ENCODE measurements at places on chromosomes 11 and 22.

DNA sequence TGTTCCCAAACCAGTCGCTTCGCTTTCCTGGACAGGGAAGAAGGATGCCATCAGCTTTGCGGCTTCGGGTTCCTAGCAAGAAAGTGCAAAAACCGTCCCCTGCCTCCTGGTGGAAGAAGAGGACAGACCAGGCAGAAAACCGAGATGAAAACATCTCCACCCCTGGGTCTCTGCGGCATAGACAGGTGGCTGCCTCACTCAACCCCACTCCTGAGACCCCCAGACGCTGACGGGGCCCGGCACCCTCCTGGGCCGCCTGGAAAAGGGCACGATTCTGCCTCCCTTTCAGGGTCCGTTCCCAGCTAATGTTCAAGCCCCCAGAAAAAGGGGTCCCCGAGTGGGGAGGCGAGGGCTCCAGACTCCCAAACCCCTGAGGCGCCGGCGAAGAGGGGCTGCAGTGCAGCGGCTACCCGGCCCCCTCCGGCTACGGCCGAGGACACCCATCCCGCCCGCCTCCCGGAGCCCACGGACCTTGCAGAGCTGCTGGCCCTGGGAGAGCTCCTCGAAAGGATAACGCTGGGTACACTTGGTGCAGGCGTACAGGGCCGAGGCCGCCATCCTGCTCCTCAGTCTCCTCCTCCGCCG, 569 bp downstream of the FAM76B start:
- DNase-seq = peak; percentile 78

DNA sequence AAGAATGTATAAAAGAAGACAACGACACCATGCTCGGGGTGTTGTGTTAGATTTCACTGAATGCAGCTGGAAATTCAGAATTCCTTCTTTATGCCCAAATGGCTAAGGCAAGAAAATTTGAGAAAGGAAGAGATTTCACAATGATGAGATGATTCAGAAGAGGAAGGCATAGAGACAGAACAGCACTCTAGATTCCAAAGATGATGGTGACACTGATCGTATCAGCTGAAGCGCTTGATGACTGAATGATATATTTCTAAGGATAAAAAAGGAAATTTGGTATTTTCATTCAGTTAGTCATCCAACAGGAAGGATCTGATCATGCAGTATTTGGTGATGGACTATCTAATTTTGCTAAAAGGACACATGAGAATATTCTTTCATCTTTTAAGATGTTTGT, 189.2 kb downstream of the EFCAB6 start:
- no peak for DNase-seq

GRCh38 chr11:13440100-13440855, 22.7 kb downstream of the BTBD10 start:
- DNase-seq = peak; percentile 54

DNA sequence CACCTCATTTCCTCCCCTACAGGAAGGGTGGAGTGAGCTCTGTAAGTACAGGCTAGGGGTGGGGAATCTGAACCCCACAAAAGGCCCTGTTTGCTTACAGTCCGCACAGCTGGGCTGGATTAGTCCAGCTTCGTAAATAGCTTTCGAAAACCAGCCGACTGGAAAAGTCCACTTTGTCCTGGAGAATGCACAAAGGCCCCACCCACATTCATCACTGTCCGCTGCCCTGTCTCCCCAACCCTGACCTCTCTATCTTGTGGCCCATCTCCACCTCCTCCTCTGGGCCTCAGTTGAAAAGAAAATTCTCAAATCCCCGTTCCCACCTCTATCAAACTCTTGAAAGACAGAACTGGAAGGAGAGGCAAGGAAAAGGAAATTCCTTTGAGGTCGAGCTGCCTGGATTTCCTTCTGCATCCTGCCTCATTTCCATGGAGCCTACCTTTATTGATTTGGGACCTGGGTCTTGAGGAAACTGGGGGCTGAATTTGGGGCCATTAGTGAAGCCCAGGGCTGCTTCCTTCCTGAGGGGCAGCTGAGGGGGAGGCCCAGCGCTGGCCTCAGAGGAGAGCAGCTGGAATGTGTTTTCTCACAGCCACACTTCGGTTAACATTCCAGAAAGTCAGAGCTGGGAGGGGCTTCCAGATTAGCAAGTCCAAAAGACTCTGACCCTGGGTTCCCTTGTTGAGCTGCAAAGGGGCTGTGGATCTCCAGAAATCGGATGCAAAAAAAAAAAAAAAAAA, 147.6 kb downstream of the FBXO7 start:
- peak; percentile 94 for DNase-seq

GRCh38 chr11:21582791-21583190, 610.1 kb upstream of the ANO5 start:
- DNase-seq = no peak

DNA sequence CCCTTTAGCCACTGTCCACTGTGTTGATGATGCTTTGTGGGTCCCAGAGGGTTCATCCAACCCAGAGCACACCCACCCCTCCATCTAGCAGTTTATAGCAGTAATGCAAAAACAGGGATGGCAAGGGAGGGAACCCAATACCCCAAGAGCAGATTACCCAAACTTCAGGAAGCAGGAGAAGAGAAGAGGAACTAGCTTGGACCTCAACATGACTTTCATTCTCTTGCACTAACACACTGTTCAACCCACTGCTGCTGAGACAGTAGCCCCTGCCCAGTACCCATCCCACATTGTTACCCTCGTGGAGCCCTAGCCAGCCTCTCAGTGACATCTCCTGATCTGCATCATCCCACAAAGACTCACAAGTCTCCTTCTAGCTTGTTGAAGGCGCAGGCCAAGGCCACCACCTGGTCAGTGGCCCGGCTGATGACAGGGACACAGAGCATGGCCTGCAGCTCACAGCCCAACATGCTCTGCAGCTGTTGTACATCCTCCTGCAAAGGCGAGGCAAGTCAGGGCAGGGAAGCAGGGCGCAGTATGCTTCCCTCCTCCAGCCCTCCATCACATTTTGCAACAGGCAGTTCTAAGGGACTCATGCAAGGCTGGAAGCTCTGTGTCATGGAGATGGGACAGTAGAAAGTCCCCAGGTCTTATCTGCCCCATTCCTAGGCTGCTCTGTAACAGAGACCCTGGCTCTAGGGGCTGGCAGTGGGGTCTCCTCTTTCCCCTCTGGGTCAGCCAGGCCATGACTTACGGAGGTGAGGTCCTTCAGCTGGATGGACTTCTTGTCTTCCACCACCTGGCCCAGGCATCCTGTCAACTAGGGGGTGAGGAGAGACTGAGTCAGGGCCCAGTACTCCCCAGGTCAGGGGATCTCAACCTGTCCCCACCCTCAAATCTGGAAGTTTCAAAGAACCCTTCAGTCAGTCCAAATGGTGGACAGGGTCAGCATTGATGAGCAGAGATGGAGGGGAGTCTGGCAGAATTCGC, 85.5 kb downstream of the PDE2A start:
- no peak for DNase-seq

- peak; percentile 42 for DNase-seq
Measured at GRCh38 chr11:68312117-68312779, at the start of gene LRP5. LRP5 (plus strand) TSS chr11:68312591; CDS start chr11:68312715, 124 bp downstream.

DNA sequence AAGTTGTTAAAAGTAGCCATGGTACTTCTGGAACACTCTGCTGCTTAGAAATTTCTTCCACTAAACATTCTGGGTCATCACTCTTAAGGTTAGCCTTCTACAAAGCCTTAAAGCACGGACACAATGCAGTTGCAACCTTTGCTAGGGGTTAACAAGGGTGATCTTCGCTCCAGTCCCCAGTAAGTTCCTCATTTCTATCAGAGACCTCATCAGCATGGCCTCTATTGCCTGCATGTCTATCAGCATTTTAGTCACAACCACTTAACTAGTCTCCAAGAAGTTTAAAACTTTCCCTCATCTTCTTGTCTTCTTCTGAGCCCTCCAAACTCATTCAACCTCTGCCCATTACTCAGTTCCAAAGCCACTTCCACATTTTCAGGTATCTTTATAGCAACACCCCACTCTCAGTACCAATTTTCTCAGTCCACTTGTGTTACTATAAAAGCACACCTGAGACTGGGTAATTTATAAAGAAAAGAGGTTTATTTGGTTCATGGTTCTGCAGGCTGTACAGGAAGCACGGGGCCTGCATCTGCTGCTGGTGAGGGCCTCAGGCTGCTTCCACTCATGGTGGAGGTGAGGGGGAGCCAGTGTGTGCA, 48.7 kb upstream of the TH start:
- no peak for DNase-seq

- DNase-seq = no peak
Measured at GRCh38 chr11:36399236-36399635, 103.1 kb downstream of the PRR5L start.

- DNase-seq = no peak
Measured at GRCh38 chr11:15577519-15577918, 462.8 kb downstream of the INSC start.

- no peak for DNase-seq
Measured at GRCh38 chr11:7677796-7678201, 4.5 kb upstream of the CYB5R2 start.

DNA sequence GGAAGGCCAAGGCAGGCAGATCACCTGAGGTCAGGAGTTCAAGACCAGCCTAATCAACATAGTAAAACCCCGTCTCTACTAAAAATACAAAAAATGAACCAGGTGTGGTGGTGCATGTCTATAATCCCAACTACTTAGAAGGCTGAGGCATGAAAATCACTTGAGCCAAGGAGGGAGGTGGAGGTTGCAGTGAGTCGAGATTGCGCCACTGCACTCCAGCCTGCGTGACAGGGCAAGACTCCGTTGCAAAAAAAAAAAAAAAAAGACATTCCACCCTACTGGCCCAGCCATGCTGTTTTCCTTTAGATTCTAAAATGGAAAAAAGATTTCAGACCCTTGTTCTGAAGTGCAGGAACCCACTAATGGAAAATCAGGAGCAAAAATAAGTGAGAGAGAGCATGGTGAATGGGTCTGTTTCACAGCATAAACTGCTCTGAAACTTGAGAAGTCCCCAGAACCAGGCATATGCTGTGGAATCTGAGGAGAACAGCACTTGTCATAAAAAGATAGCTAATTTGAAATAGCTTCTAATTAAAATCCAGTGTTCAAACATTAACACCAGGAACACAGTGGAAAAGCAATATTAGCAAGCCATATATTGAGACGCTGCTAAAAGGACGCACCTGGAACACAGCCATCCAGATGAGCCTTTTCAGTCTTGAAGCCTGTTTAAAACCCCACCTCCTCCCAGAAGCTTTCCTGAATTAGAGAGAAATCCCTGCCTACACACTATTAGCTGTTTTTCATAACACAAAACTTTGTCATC, 66.3 kb upstream of the CHRM4 start:
- DNase-seq = no peak

- DNase-seq = peak; percentile 88
Measured at GRCh38 chr22:27474711-27475547, 326.6 kb downstream of the MN1 start.

GRCh38 chr22:22895776-22896445, 8.3 kb downstream of the IGLL5 start:
- no peak for DNase-seq

GRCh38 chr11:2653930-2654739, 45.7 kb downstream of the KCNQ1OT1 start:
- DNase-seq = no peak

GRCh38 chr11:33682446-33682845, 18.2 kb downstream of the C11orf91 start:
- peak; percentile 38 for DNase-seq

DNA sequence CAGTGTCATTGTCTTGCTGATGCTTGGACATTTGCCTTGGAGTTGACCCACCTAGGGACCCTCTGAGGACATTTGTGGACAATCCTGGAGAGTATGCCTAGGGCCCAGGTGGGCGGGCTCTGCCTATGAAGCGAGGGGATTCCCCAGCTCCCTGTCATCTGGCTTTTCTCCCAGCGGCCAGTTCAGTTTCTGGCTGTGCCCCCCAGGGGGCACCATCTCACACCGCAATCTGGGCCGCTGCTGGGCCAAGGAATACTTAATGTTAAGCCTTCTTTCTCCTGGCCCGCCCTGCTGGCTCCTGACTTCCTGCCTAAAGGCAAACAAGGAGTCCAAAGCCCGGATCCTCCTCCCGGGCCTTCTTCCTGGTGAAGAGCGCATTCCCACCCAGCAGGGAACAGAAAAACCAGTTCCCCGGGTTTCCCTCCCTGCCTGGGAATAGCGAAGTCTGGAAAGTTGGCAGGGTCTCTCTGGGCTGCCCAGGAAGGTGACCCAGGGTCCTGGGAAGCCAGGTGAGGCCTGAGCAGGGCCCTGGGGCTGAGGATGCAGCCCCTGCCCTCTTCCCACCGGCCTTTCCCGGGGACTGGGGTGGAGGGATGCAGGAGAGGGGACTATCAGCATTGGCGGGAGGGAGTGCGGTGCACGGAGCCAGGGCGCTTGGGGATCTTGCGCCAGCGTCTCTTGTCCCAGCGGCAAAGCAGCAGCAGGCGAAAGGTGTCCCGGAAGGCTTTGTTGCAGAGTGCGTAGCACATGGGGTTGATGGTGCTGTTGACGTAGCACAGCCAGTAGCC, 11.9 kb downstream of the CHRM1 start:
- peak; percentile 99 for DNase-seq

DNA sequence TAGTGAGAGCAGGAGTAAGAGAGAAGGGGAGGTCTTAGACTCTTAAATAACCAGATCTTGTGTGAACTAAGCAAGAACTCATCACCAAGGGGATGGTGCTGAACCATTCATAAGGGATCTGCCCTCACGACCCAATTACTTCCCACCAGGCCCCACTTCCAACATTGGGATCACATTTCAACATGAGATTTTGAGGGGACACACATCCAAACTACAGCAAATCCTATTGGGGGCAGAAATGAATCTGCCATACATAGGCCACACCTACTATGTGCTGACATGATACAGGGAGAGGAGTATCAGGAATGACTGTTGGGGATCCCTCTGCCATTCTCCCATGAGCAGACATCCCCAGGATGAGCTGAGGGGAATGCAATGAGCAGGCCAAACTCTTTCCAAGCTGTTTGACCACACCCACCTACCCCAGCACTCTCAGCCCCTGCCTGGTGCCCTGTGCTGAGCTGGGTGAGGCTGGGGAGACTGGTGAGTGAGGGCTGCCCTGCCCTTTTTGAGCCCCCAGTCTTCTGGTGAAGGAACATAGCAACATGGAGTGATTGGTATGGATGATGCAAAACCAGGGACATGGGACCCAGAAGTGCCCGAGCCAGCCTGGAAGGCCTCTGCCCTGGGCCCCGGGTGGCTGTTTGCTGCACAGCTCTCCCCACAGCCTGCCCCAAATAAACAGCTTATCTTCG, 1.2 kb upstream of the GTSE1 start:
- no peak for DNase-seq

- DNase-seq = no peak
Measured at GRCh38 chr11:35238882-35239281, 99.9 kb downstream of the CD44 start.

- DNase-seq = peak; percentile 36
Measured at GRCh38 chr22:40498420-40499208, 128.2 kb downstream of the SGSM3 start.

DNA sequence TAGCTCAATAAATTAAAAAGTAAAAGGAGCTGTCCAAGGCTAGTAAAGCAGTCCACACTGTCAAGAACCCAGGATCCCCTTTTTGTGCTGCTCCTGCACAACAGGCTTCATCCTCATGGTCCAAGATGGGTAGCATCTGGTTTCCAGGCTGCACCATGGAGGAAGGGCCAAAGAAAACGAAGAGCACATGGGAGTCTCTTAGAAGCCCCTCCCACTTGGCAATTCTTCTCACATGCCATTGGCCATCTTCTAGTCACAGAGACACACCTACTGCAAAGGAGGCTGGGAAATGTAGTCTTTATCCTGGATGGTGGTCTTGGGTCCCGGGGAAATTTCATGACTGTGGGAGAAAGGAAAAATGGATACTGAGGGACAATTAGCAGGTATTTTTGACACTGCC, 37.8 kb downstream of the PRR5L start:
- peak; percentile 92 for DNase-seq

Measured in GM23338 (cell line).